ENCODE measurements at places on chromosomes 7 and 10.

DNA sequence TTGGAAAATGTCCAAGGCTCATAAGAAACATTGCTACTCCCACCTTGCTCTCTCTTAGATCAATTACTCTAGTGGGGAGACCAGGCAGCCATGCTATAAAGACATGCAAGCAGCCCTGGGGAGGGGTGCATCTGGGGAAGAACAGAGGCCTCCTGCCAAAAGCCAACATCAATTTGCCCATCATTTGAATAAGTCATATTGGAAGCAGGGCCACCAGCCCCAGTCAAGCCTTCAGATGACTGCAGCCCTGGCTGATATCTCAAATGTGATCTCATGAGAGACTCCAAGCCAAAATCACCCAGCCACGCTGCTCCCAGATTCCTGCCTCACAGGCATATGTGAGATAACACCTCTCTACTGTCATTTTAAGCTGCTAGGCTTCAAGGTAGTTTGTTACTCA, 157.5 kb upstream of the PDE1C start:
- no peak overlapping the region for H3K27ac ChIP-seq
- no peak for DNase-seq
- no peaks in the 10 kb centered on the region for H3K36me3 ChIP-seq
- no peak overlapping the region for H3K4me3 ChIP-seq

DNA sequence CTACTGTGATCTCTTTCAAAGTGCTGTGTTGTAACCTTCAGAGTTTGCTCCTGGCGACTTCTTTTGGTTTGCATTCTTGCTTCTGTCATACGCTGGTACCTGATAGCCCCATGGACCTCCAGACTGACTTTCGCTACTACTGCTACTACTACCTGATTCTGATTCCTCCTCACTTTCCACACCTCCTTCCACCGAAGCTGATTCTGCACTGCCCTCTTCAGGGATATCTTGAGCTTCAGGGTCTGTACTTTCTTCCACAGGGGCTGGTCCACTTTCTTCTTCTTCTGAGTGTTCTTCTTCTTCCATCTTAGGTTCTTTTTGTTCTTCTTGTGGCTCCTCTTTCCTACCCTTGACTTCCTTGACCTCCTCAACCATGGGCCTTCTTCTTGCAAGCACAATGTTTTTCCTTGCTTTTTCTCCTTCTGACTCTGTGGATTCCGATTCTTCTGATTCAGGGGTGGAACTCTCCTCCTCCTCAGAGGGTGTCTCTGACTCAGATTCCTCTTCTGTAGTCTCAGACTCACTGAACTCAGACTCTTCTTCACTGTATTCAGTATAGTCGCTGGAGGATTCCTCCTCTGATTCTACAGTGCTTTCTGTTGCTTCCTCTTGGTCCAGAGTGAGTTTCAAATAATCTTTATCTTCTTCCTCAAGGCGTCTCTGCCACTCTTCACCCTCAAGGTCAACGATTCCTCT, 992.2 kb downstream of the PCDH15 start:
- DNase-seq, result peak; percentile 75
- no peaks in the 10 kb centered on the region for H3K4me1 ChIP-seq
- H3K36me3 ChIP-seq, result no peaks in the 10 kb centered on the region
- no peaks in the 10 kb centered on the region for H3K27me3 ChIP-seq

GRCh38 chr10:74640134-74640921, 186.1 kb upstream of the KAT6B start:
- H3K27me3 ChIP-seq, result no peaks in the 10 kb centered on the region
- no peaks in the 10 kb centered on the region for H3K36me3 ChIP-seq
- H3K4me1 ChIP-seq, result no peaks in the 10 kb centered on the region
- no peak overlapping the region for H3K4me3 ChIP-seq
- H3K27ac ChIP-seq, result no peak overlapping the region
- DNase-seq, result peak; percentile 42

GRCh38 chr10:17219024-17219423, 9.0 kb upstream of the VIM start:
- H3K27me3 ChIP-seq, result no peaks in the 10 kb centered on the region
- H3K4me1 ChIP-seq, result peaks cover 4% of the 10 kb centered on the region
- DNase-seq, result no peak
- no peak overlapping the region for H3K4me3 ChIP-seq
- H3K27ac ChIP-seq, result no peak overlapping the region
- no peaks in the 10 kb centered on the region for H3K36me3 ChIP-seq

GRCh38 chr7:1533547-1534329, 3.2 kb downstream of the MAFK start:
- no peaks in the 10 kb centered on the region for H3K36me3 ChIP-seq
- H3K4me3 ChIP-seq, result no peak overlapping the region

DNA sequence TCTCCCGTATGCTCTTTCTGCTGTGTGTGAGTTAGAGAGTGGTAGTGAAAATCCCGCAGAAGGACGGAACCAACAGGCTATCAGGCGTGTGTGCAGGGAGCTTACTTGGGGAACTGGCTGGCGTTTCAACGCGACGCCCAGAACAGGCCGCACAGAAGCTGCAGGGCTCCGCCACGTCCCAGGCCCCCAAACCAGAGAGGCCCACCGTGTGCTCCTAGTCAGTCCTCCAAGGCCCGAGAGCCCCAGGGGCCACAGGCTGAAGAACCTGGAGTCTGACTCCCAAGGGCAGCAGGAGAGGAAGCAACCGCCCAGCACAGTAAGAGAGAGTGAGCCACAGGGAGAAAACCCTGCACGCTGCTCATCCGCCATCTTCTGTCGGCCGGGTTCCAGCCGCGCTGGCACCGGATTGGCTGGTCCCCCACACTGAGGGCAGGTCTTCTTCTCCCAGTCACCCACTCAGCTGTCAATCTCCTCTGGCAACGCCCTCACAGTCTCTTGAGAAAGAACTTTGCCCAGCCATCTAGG, 730.6 kb upstream of the VSTM2A start:
- H3K27ac ChIP-seq, result no peak overlapping the region
- no peaks in the 10 kb centered on the region for H3K36me3 ChIP-seq
- no peaks in the 10 kb centered on the region for H3K27me3 ChIP-seq
- DNase-seq, result no peak

DNA sequence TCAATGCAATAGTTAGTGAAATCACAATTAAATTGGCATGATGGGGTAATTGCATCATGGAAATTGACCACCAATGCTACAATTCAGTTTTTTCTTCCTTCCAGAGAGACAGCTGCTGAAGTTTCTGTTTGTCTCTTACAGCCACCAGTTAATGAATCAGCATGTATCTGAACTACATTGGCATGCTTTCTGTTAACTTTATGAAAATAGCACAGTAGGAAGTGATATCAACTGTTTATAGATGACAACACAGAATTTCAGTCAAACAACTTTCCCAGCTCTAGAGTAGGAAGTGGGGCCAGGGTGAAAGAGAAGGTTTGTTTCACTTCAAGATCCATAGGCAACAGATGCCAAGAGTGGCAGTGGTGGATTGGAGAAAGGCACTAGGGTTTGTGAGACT, 339.6 kb upstream of the VWC2 start:
- no peaks in the 10 kb centered on the region for H3K27me3 ChIP-seq
- no peaks in the 10 kb centered on the region for H3K36me3 ChIP-seq
- no peaks in the 10 kb centered on the region for H3K4me1 ChIP-seq
- H3K4me3 ChIP-seq, result no peak overlapping the region
- DNase-seq, result no peak

DNA sequence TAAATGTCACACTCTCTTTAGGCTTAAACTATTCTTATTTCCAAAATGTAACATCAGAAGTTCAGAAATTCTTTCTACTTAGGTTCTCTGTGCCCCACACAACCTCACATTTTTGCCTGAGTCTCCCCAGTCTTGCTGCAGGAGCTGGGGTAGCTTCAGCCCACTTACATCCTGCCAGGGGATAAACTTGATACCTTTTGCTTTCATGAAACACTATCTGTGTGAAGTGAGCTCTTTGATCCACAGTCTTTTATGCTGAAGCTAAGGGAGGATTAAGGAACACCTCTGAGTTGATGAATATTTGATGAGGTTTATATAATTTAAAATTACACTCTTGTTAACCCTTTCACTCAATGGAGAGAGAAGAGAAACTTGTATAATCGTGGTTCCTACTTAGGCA, 341.0 kb downstream of the AUTS2 start:
- no peaks in the 10 kb centered on the region for H3K27me3 ChIP-seq
- DNase-seq, result no peak
- H3K36me3 ChIP-seq, result no peaks in the 10 kb centered on the region
- no peak overlapping the region for H3K27ac ChIP-seq
- peaks cover 12% of the 10 kb centered on the region for H3K4me1 ChIP-seq

DNA sequence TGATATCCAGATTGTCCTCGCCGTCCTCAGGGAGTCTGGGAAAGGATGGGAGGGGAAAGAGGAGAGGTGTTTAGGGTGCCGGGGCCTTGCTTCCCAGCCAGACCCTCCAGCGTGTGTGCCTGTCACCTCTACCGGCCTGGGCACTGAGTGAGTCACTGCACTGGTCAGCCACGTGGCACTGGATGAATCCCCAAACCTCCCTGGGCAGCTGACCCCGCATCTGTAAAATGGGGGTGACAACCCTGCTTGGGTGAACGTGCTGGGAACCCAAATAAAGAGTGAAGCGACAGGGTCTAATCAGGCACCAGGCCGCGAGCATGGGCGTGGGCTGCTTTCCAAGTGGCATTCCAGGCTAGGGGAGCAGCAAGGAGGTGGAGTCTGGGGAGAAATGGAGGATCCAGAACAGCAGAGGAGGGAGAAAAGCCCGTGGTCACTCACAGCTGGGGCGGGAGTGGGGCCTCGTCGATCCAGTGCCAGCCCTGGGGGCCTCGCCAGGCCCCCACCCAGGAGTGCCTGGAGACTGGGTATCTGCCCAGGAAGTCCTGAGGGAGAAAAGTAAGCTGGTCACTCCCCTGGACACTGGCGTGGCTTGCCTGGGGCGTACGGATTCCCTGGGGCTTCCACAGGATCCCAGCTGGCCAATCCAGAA, 29.7 kb downstream of the KLRG2 start:
- no peaks in the 10 kb centered on the region for H3K4me1 ChIP-seq
- no peak for DNase-seq
- no peaks in the 10 kb centered on the region for H3K27me3 ChIP-seq

GRCh38 chr10:89887406-89887805, 186.0 kb downstream of the KIF20B start:
- H3K36me3 ChIP-seq, result no peaks in the 10 kb centered on the region
- no peaks in the 10 kb centered on the region for H3K27me3 ChIP-seq
- no peaks in the 10 kb centered on the region for H3K4me1 ChIP-seq
- no peak for DNase-seq
- H3K27ac ChIP-seq, result no peak overlapping the region
- H3K4me3 ChIP-seq, result no peak overlapping the region

- no peaks in the 10 kb centered on the region for H3K4me1 ChIP-seq
- no peaks in the 10 kb centered on the region for H3K36me3 ChIP-seq
- no peak overlapping the region for H3K27ac ChIP-seq
- no peak for DNase-seq
Measured at GRCh38 chr10:85741626-85742300, 624.8 kb downstream of the GRID1 start.
